ENCODE measurements at places on chromosomes 4 and X.

DNA sequence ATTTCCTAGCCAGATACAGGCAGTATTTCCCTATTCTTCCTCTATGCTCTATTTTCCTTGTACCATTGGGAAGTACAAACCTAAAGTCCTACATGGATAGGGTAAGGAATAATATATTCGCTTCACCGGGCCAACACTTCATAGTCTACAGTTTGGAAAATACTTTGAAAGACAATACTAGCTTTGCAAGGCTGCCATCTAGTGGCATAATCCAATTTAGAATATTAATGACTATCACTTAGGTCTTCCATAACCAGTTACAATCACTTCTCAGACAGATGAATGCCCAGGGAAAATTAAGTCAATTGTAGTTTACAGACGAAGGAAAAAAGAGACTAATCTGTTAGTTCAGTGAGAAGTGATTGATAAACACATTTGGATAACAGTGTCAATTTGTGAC lies 141.0 kb upstream of the FAM47C start:
- peak; percentile 35 for DNase-seq

DNA sequence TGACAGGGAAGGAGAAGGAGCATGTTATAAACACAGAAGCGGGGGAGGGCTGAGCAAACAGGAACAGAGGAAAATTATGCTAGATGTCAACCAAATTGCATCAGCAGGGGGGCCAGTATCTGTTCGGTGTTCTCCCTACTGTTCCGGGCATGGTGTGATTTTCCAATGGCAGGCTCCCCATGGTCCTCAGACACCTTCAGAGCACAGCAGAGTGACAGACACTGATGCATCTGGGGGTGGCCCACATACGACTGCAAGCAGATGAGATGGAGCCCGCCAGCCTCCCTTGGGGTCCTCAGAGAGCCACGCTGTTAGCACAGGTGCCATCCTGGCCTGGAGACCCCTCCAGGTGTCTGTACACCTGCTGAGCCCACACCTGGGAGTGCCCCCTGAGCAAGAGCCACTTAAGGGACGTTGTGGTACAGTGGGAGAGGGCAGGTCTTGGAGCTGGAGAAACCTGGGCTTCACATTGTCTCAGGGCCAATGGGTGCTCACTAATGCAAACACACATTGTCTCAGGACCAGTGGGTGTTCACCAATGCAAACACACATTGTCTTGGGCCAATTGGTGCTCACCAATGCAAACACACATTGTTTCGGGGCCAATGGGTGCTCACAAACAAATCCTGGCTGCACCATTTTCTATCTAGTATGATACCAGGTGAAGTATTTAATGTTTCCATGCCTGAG lies 95.4 kb downstream of the SLC2A9 start:
- DNase-seq = no peak

DNA sequence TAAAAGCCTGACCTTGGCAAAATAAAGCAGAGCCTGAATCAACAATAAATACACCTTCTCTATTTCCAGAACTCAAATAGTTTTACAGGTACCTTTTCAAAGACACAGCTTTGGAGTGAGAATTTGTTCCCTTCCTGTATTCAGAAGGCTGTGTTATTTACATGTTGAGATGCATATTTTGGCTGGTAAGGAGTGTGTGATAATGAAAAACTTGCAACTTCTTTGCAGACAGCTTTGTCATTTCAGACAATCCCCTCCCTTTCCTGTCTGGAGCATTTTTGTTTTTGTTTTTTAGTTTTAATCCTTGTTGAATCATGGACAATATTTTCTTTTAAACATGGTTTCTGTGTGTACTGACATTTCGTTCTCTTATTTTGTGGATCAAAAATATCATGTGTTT lies 493.8 kb downstream of the FAT4 start:
- no peak for DNase-seq

DNA sequence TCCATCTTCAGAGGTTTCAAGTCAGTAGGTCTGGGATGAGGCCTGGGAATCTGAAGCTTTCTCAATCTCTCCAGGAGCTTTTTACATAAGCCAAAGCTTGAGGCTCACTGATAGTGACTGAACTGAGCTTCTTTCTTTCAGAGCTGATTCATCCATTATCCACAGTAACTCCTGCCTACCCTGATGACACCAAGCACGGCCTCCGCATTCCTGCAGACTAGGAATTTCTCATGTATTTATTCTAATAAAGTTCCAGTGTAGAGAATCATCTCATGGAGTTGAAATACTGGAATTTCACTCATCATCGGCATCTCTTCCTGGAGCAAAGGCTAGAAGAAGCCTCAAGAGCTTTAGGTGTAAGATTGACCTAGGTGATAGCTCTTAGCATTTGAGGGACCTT lies 12.1 kb upstream of the DCTD start:
- no peak for DNase-seq

GRCh38 chr4:186807808-186808629 lies 84.4 kb upstream of the FAT1 start:
- no peak for DNase-seq

Measured in brain (organoid and tissue), 16 donors.